ENCODE measurements at places on chromosomes 6 and 20.

- DNase-seq: no peak
Observed at GRCh38 chr20:58023781-58024180, 204.7 kb downstream of the ANKRD60 start.

- peak; percentile 31 for DNase-seq
Observed at GRCh38 chr6:16436550-16436949, 198.2 kb downstream of the GMPR start.

DNA sequence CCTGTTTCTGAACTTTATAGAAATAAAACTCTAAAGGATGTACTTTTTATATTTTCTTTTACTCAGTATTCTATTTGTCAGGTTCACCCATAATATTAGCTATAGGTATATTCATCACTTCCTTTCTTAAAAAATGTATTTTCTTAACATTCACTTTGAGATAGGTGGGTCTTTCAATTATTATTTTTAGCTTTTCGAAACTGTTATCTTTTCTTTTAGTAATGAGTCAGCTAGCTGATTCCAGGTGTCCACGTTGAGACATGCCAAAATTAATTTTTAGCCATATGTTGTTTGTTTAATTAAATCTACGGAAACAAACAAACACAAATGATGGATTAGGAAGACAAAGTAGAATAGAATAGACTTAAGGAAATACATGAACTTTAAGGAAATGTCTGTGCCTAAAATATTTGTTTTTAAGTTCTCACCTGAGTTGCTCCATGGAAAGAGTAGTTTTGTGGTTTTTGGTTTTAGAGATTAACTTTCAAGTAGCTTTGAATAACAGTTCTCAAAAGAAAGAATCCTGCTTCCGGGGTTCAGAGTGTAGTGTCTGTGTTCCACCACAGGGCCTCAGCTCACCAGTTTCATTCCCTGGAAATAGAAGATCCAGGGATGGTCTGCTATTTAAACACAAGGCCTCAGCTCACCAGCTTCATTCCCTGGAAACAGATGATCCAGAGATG is 435.0 kb downstream of the HAO1 start:
- no peak for DNase-seq

GRCh38 chr6:12150812-12151432 is 138.8 kb downstream of the HIVEP1 start:
- no peak for DNase-seq

DNA sequence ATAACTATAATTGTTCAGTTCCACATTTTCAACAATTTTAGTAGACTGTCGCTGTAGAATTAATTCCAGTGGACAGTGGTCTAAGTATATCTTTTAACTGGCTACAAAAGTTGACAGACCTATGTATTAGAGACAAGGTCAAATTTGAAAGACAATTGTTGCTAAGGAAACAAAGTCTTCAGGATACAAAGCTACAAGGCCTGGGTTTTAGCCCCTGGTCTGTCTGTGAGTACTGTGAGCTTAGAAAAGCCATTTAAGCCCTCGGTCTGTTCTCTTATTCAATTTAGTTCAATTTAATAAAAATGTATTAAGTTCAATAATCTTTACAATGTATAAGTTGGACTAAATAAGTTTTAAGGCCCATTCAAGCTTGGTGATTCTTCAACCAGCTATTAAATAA is 352.5 kb downstream of the HDGFL1 start:
- no peak for DNase-seq

DNA sequence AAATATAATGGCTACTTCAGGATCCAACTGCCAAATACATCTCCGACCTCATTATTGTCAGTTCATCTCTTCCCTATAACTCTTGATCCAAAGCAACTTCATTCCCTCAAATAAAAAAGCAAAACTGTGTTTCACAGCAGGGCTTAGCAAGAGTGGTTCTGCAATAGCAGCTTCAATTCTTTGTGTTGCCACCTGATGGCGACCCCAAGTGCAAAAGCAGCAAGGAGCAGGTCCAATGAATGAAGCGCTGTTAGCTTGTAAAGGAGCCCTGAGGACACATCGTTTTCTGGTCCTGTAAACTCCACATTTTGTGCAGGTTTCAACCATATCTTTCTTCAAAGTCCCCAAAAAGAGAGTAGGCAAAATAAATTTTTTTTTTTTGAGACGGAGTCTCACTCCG is 19.6 kb downstream of the RTN4IP1 start:
- no peak for DNase-seq

DNA sequence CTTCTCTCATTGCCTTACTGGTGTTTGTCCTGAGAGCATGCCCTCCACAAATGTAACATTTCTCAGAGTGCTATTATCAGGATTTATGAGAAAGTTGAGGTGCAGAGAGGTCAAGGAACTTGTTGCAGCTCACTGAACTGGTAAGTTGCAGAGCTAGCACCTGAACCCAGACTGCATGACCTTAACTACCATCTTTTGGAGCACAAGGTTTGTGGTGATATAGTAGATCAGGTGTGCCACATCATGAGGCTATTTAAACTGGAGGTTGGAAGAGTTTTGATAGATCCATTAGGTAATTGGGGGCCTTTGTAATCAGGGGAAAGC is 112.0 kb upstream of the CITED2 start:
- DNase-seq: no peak

GRCh38 chr6:112701201-112701600 is 354.1 kb downstream of the RFPL4B start:
- no peak for DNase-seq

DNA sequence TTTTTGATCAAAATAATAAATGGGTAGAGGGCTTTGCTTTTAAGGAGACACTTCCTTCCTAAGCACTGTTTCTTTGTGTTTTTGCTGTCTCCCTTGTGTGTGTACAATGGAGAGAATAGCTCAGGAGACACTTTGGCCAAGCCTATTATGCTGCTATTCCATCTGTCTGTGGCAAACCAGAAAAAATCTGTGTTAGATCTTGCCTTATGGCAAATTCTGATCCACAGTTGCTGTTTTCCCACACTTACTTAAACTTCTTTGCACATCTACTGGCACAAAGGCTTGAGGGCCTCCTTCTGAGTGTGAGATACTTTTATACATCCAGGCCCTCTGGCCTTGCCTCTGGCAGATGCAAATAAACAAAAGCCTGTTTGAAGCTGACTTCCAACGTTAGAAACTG is 53.6 kb downstream of the PRDM13 start:
- DNase-seq: no peak

DNA sequence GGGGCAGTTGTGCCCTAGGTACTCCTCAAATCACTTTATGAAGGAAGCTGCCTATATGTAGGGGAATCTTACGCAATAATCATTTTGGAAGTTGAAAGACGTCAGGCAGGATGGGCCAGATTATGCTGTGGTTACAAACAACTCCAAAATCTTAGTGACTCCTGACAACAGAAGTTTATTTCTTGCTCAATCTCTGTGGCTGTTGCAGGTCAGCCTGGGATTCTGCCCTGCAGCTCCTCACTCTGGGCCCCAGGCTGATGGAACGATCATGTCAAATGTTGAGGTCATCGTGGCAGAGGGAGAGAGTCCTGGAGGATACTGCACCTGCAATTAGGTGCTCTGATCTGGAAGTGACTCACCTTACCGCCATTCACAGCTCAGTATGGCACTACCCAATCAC is 88.4 kb downstream of the ZDHHC14 start:
- no peak for DNase-seq

DNA sequence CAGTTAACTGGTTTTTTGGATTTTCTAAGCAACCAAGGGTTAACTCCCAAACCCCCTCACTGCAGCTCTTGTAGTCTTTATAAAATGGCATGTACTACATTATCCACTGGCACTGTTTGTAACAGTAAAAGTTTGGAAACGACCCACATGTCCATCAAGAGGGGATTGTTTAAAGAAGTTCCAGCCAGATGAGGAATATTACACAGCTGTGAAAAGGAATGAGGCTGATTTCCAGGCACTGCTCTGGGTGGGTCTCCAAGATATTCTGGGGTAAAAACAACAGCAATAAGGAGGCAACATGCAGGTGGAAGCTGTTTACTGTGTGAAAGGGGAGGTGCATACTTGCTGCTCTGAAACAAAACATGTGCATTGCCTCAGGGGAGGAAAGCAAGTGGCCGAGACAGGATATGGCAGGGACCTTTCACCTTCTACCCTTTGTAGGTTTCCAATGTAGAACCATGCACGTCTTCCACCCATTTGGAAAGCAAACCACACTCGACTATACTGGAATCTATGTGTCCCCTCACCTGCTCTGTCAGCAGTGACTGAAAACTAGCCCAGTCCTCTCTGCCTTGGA is 51.9 kb downstream of the GRM4 start:
- DNase-seq: no peak

DNA sequence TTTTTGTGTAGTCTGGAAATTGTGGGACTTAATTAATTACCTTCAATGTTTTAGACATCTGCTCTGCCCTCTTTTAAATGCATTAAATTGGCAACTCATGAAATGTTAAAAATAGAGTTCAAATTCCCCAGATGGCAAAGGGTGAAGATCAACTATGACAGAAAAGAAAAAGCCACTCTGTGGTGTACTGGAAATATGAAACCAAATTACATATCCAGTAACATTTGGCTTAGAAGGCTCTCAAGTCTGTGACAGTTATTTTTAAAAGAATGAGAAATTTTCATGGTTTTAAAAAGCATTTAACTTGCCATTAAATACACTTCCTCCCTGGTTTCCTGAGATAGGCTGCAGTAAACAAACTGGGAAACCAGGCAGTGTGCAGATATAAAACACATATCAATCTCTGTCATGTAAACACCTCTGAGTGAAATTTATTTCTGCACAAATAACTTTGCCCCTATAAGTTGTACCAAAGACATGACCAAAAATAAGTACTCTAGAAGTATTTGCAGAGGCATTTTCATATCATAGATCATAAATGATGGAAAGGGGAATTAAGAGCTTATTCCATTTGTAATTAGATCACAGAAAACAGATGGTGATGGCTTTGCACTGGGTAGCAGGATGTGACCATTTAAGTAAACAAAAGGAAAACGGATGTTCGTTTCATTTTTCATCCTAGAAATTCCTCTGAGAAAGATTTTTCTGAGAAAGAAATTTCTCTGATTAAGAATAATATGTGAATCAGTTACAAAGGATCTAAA is 360.1 kb downstream of the SAMD5 start:
- no peak for DNase-seq

- no peak for DNase-seq
Observed at GRCh38 chr20:35020108-35020928, 64.7 kb downstream of the MYH7B start.

DNA sequence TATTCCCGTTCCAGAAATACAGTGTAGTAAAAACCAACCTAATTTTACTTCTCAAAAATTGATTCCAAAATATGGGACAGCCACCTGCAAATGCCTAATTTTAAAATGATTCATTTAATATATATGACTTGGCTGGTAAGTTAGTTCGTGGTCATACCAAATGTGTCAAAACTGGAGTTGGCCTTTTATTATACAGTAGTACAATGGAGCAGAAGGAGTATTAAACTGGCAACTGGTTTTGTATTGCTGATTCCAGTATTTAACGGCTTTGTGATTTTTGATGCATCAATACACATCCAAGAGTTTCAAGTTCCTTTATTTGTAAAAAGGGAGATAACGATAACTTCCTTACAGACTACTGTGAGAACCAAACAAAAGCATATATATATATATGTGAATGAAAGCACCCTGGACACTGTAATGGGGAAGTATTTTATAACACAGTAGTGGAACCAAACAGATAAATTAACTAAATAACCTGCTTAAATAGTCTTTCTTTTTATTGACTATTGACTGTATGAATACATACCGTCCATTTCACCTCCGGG is 24.8 kb downstream of the SAMHD1 start:
- no peak for DNase-seq

- no peak for DNase-seq
Observed at GRCh38 chr20:16381444-16381843, 191.8 kb downstream of the KIF16B start.

DNA sequence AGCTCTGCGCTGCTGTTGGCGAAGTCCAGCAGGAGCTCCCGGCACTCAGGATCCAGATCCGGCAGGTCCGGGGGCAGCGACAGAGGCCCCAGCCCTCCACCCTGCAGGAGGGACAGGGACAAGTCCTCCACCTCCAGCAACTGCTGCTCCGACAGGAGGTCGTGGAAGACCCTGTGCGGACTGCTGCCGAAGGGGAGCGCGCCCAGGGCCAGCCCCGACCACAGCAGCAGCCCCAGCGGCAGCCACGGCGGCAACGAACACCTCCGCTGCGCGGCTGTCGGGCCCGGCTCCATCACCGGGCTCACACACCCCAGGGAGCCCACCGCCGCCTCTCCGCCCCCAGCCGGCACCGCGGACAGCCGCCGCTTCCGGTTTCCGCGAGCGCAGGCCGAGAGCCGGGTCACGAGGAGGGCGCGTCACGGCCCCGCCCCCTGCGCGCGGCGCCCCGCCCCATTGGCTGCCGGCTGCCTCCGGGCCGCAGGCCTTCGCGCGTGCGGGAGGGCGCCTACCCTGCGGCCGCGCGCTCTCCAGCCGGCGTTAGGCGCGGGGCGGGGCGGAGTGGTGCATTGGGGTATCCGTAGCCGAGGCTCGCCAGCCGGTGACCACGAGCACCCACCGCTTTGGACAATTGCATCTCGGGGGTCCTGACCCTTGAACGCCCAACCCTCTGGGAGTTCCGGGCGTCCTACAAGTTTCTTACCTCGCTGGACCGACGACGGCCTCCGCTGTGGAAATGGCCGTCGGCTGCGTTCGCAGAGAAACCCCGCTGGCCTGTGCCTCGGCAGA is at the start of gene OSTM1:
TSS of gene OSTM1 (minus strand) at position 383 of the 786 bp plus-strand sequence. CDS start at position 293, 90 bp downstream.
- DNase-seq: peak; percentile 97

GRCh38 chr6:45072673-45073072 is 255.5 kb upstream of the RUNX2 start:
- DNase-seq: no peak

DNA sequence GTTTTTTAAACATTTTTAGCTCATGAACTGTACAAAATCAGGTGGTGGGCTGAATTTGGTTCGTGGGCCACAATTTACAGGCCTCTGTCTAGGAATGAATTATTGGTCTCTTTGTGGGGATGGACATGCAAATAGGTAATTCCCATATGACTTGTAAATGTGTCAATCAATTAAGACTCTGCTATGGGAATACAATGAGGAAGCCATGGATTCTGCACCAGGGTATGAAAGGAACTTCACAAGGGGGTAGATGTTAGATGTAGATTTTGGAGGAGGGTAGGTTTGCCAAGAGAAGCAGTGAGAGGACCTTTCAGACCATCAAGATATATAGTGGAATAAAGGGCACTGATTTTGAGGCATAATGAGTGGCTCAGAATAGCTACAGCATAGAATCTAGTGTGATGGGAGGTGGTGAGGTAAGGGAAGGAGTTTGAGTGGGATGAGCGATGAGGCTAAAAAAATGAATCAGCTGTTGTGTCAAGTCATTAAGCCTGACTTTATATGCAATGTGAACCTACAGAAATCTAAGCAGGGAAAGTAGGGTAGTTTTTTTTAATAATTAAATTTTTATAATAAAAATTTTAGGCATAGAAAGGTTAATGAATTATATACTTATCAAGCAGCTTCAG is 32.6 kb upstream of the RNF182 start:
- no peak for DNase-seq

DNA sequence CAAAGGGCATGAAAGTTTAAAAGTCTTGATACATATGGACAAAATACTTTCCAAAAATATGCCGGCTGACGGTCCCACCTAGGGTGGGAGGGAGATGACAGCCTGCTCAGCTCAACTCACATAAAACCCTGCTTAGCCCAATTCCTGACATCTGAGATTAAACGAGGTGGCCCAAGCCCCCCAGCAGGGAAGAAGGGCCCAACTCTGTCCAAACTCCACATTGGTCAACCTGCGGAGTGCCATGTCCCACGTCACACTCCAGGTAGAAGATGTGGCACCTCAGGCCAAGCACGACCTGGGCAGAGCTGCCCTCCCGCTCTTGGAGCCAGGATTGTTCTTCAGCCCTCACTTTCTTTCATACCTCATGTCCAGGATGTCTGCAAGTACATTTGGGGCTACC is 48.2 kb downstream of the FGD2 start:
- no peak for DNase-seq

- no peak for DNase-seq
Observed at GRCh38 chr20:10470276-10470675, 35.2 kb downstream of the SLX4IP start.

Measured in naive thymus-derived CD8-positive, alpha-beta T cell (primary cell).